ENCODE measurements at places on chromosomes 1 and 21. TPM values are rescaled to one million over a fixed set of nuclear protein-coding genes. Genes with fewer than 3 reads are reported as not detected.

HOOK1 gene
- total RNA-seq = not detected

NCAM2 gene
- total RNA-seq = 5.0 TPM

PALMD gene
- total RNA-seq = 1.1 TPM

CNKSR1 gene
- total RNA-seq = 0.28 TPM

AMY1C gene
- total RNA-seq = not detected

KMO gene
- total RNA-seq = not detected

MFSD2A gene
- total RNA-seq = 5.7 TPM

NBPF6 gene
- total RNA-seq = not detected

KCNC4 gene
- 0.18 TPM for total RNA-seq

SLC9C2 gene
- not detected for total RNA-seq

NMNAT1 gene
- 11.9 TPM for total RNA-seq

KISS1 gene
- total RNA-seq = 11.7 TPM

ZNF670 gene
- 4.5 TPM for total RNA-seq

SPATA21 gene
- total RNA-seq = not detected

OLFML2B gene
- 0.56 TPM for total RNA-seq

HSD3B1 gene
- total RNA-seq = not detected

S100A16 gene
- 226 TPM for total RNA-seq

FCGR3A gene
- not detected for total RNA-seq

IL19 gene
- not detected for total RNA-seq

SPRR1A gene
- not detected for total RNA-seq

PTPN22 gene
- total RNA-seq = 0.28 TPM
